ENCODE measurements at places on chromosomes 2 and 18.

GRCh38 chr2:160551259-160551658 lies 57.7 kb upstream of the RBMS1 start:
- no peak for DNase-seq

GRCh38 chr18:57362714-57363113 lies 10.4 kb downstream of the ST8SIA3 start:
- DNase-seq: no peak

- DNase-seq: no peak
Measured at GRCh38 chr2:21253311-21254027, 129.7 kb downstream of the TDRD15 start.

DNA sequence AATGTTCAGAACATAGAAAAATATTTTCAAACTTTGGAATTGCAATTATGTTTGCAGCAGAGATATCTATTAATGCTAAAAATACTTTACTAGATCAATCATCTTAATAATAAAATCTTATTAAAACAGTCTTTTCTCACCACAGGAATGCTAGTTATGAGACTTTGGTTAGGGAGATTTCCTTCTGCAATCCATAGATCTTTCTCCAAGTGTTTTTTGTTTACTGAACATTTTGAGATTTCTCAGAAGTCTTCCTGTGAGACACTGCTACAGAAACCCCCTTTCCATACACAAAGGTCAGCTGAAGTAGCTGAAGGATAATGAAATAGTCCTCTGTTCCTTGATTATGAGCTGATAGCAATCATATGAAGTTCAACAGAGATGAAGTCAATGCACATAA lies 59.4 kb upstream of the RAPH1 start:
- no peak for DNase-seq

DNA sequence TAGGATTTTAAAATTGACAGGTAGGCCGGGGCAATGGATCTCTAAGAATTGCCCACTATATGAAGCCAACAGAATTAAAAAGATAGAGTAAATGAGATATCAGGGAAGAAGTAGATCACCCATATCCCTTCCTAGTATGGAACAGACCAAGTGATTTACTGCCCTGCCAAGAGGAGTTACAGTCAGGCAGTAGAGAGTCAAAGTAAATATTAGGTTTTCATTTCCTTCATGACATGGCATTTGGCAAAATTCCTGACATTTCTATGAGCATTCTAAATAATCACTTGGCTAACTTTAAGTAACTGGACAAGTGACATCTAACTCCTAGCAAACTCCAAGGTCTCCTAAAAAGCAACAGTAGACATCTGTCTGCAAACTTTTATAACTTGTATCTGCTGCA lies 33.5 kb downstream of the GALNT5 start:
- DNase-seq: no peak

All from activated T-helper 1 cell treated with anti-CD3 and anti-CD28 coated beads, Interleukin-2, amount 50 U/mL, for 16 hours (primary cell).